ENCODE measurements at places on chromosomes 4 and X.

DNA sequence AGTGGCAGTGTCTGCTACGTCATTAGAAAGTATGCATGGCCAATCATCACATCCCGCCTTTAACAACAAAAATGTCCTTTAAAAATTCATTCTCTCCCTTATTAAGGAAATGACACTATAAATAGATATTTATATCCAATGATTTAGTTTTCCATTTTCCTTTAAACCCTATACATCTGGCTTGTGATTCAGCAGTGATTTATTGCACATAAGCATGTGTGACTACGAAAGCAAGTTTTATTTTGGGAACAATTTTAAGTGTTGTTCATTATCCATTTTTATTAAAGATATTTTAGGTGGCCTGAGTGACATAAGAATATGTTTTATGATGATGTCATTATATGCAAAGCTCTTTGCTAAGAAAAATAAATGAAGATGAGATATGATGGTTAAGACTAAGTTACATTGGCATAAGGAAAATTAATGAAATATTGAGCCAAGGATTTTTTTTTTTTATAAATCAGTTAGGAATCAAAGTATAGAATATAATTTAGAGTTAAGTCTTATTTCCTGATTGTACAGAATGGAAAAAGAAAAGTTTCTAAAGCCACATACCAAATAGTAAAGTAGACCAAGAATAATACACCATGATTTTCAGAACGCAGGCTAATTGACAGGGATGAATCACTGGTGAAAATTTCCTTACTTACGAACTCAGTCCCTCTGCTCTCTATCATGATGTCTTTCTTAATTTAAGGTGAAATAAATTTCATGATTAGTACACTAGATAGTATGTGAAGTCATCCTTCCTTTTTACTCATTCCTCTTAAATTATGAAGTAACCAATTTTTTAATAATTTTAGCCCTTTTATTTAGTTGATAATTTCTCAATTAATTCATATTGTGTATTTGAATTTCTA, 822.4 kb downstream of the FAT4 start:
- no peak for DNase-seq

DNA sequence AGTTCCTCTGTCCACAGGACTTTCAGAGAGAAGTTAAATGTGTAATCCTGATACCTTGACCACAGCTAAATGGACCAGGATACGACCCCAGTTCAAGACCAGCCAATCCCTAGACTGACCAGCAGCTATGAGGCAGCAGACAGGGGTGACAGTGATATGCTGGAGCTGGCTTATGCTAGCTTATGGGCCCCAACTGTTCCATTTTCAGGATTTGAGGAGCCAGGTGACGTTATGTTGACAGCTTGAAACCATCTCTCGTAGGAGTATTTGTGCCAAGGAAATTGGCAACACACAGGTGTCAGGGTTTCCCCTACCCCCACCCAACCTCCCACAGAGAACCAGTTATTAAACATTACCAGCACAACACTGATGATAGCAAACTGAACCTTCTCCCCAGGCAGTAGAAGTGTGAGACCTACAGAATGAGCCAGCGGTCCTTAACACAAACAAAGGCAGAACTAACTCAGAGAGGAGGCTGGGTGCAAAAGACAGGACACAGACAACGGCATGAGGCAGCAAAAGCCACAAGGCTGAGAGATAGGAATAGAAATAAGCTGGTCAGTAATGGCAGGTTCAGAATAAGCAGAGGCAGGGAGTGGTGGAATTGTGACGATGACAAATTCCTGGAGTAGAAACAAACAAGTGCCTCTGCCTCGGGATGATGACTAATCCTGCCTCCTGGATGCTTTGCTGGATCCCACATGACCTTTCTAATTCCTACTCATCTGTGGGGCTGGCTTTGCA, 85.6 kb upstream of the CPEB2 start:
- DNase-seq, result peak; percentile 76

GRCh38 chrX:154734061-154734781, 16.7 kb downstream of the GAB3 start:
- no peak for DNase-seq

DNA sequence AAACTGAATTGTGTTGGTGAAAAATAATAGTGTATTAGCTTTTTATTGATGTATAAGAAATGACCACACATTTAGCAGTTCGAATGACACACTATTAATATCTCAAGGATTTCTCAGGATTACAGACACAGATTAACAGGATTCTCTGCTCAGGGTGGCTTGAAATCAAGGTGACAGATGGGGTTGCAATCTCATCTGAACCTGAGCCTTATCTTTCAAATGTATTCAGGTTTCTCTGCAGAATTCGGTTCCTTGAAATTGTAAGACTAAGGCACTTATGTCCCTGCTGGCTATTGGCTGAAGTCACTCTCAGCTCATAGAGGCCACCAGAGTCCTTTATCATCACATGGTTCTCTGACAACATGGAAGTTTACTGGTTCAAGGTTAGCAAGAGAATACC, 1780.1 kb downstream of the ARAP2 start:
- DNase-seq, result no peak

DNA sequence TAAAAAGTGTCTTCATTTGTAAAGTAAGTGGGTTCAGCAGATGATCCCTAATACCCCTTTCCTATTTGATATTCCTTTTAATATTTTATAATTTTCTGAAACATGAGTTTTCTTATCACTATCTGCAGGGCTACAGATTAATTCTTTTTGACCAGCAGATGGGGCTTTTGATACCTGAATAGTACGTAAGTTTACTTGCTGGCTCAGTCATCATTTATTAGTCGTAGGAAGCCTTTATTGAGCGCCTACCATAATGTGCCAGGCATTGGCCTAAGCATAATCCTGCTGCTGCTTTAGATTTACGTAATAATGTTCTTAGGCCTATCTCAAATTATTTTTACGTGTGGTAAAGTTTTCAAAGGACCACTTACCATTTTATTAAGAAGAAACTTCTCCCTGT, 33.1 kb downstream of the OSTC start:
- DNase-seq, result peak; percentile 20

GRCh38 chr4:81606801-81607501, 135.2 kb upstream of the RASGEF1B start:
- DNase-seq, result peak; percentile 3

DNA sequence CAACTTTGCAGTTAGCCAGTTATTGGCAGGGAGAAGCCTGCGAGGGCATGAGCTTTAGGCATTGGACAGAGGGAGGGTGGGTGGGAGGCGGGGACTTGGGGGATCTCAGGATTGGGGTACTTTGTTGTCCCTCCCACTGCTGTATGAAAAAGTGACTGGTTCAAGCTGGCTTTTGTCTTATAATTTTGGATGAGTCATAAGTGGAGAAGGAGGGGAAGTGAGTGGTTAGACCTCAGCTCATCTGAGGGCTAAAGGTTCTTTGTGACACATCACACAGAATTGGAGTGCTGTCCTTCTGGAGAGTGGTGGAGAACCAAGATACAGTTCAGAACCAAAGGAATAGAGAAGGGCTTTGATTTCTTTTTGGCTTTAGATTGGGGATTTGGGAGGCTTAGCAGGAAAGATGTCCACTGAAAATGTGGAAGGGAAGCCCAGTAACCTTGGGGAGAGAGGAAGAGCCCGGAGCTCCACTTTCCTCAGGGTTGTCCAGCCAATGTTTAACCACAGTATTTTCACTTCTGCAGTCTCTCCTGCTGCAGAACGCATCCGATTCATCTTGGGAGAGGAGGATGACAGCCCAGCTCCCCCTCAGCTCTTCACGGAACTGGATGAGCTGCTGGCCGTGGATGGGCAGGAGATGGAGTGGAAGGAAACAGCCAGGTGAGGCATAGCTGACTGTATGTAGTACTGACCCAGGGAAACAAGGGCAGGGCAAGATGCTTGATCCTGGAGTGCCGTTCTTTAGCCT, at the start of gene SLC4A4:
SLC4A4 (plus strand) TSS at position 175 of the 748 bp plus-strand sequence.
- no peak for DNase-seq

- no peak for DNase-seq
These were observed 50.0 kb upstream of the ZNF827 start for GRCh38 chr4:145988628-145989027.

DNA sequence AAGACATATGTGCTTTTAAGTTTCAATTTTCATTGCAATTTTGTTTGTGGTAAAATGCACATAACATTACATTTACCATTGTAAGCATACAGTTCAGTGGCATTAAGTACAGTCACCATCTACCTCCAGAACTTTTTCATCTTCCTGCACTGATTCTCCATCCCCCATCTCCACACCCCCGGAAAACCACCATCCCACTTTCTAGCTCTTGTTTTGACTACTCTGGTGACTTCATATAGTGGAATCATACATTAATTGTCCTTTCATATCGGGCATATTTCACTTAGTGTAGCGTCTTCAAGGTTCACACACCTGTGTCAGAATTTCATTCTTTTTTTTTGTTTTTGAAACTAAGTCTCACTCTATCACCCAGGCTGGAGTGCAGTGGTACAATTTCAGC, 143.5 kb downstream of the GPR143 start:
- no peak for DNase-seq

DNA sequence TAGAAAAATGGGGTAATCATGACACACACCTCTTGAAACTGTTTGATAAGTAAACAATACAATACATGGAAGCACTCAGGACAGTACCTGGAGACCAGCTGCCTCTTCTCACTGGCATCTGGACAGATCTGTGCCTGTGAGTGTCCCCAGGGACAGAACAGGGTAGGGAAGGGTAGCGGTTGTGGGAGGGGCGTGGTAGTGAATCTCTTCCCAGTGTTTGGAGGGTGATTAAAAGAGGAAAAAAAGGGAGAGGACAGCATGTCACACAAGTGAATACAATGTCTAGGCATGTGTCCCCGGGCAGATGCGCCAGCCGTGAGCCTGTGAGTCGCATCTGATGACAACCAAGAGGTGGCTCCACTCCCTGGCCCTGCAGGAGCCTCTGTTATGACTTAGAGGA, 138.8 kb upstream of the MSX1 start:
- no peak for DNase-seq

DNA sequence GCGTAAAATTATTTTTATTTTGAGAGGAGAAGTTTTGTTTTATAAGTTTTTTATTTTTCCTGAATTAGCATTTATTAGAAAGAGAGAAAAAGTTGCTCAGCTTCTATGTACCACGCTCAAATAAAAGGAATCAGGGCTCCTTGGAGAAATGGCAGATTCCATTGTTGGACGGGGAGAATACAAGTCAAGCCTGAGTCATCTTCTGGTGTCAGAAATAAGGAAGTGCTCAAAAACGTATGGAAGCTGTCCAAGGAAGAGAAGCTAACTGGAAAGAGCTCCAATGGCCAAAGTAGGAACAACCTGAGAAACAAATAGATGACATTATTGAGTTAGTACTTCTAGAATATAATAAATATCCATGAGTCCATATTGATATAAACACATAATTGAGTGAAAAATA, 89.3 kb upstream of the NEIL3 start:
- DNase-seq, result peak; percentile 16

- DNase-seq, result no peak
These were observed 46.1 kb downstream of the AFAP1 start for GRCh38 chr4:7893539-7893938.

- no peak for DNase-seq
These were observed 17.8 kb upstream of the RNF4 start for GRCh38 chr4:2451036-2451520.

DNA sequence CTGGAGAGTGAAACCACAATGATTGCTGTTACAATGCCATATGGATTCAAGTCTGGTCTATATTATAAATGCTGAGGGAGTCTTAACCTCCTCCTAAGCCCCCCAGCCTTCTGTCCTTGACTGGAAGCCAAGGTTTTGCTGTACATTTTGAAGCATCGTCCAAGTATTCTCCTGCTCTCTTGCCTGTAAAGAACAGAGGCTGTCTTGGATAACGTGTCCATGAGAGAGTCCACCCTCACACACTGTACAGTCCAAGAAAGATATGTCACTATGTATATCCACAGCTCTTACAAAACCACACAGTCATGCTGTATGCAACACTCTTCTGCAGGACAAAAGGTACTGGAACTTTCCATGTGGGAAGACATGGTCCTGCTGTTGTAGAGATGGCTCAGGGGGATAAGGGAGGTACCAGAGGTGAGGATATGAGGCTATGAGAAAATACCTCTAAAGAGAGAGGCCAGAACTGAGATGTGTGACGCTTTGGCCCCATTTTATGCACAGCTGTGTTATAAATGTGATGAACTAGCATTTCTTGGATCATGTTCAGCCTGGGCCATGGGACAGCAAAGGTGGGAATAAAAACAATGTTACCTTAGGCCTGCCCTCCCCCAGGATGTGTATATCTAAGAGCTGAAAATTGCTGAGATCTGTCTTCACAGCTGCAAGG, 678.6 kb downstream of the IQCM start:
- DNase-seq, result no peak

DNA sequence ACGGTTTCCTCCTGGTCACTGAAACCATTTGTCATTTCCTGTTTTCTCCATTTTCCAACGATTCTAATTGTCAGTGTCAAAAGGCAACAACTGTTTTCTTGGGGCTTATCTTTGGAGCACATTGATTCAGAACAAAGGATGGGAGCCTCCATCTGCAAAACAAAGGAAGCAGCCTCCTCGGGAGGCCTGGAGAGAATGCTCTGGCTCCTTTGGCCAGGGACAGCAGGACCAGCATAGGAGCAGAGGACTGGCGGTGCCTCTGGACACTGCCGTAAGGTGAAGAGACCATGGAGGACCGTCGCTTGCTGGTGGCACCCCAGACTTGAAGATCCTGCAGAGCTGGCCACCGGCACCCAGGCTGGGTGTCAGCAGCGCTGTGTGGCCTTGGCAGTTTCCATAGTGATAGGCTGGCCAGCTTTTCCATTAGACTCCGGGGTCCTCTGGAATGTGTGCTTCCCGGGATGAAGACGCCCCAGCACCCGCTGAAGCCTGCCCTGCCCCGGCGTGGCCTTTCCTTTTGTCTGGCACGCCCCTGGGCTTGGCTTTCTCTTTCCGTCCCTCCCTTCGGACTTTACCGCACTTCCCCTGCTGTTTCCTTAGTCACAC, 61.1 kb upstream of the MTM1 start:
- peak; percentile 58 for DNase-seq

DNA sequence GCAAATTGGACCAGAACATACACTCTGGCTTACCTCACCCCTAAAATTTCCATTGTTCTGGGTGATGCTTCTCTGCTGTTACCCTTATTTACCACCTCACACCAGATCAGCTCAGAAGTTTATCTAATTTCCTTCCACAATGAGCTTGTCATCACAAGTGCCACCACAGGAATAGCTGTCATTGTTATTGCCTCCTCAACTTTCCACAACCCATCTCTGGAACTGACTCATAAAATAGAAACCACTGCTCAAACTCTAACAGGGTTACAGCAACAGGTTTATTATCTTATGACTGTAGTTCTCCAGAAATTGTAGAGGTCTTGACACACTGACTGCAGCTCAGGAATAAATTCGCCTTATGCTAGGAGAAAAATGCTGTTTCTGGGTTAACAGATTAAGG, 52.7 kb downstream of the ZNF718 start:
- DNase-seq, result no peak

- DNase-seq, result no peak
These were observed 139.9 kb upstream of the ZIC3 start for GRCh38 chrX:137425986-137426385.

- no peak for DNase-seq
These were observed 3.4 kb downstream of the RHOH start for GRCh38 chr4:40199999-40200874.

- no peak for DNase-seq
These were observed 64.8 kb downstream of the TAB3 start for GRCh38 chrX:30824275-30824674.
